ENCODE measurements at places on chromosomes 7 and 10.

DNA sequence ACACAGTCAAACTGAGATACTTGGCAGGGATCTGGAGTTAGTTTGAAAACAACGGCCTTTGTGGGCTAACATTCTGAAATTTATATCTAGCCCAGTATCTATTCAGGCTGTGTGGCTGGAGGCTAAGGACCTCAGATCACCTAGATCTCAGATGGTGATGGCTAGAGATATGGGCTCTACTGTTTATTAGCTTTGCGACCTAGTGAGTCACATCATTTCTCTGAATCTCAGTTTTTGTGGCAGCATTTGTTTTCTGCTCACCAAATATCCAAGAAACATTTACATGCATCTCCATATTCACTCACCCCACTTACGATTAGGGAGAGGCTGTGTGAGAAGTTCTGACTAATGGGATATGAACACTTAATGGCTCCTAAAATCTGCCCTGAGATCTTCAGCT is 503.9 kb downstream of the KIF20B start:
- DNase-seq, result no peak

DNA sequence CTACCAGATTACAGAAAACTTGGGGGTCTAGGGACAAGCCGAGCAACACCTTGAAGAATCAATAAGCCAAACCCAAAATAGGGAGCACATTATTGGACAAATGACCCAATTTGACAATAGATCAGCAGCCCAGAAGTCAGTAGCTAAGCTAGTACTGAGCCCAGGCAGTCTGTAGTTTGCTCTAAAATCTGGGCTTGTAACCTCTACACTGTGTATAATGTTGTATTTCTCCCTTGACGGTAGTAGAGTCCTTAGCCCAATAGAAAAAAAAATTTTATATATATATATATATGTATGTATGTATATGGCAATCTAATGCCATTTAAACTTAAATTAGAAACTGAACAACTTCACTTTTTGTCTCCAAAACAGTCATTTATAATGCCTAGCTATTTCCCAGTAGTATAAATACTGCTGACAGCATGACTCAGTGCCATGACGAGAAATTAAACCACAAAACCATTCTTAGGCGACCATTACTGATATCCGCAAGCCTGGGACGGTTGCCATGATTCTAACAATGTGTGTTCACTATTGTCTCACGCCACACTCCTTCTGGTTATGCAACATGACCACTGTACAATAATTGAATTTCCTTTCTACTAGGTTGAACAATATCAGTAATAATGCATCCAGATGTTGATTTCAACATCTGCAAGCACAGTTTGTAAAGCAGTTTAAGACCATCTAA is 110.5 kb downstream of the IPMK start:
- peak; percentile 27 for DNase-seq

- DNase-seq, result no peak
Observed at GRCh38 chr10:29816801-29817558, 182.2 kb upstream of the SVIL start.

GRCh38 chr7:79452495-79453265 is 787 bp downstream of the MAGI2 start:
- no peak for DNase-seq

- no peak for DNase-seq
Observed at GRCh38 chr10:52252307-52252706, 61.8 kb upstream of the DKK1 start.

DNA sequence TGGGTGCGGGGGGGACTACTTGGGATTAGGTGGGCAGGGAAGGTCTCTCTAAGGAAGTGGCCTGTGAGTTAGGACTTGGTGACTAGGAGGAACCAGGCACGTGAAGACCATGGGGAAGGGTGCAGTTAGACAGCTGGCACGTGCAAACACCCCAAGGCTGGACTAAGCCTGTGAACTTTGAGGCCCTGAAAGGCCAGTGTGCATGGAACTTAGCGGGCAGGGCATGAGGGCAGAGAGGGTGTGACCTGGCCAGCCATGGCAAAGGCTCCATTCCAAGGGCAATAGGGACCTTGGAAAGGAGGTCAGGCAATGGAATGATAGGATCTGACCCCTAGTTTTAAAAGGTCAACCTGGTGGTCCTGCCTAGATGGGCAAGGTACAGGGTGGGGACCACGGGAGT is 158.4 kb upstream of the PCBD1 start:
- no peak for DNase-seq

- DNase-seq, result peak; percentile 3
Observed at GRCh38 chr7:22781230-22781711, 41.4 kb downstream of the TOMM7 start.

- no peak for DNase-seq
Observed at GRCh38 chr10:33241351-33241750, 93.1 kb downstream of the NRP1 start.

DNA sequence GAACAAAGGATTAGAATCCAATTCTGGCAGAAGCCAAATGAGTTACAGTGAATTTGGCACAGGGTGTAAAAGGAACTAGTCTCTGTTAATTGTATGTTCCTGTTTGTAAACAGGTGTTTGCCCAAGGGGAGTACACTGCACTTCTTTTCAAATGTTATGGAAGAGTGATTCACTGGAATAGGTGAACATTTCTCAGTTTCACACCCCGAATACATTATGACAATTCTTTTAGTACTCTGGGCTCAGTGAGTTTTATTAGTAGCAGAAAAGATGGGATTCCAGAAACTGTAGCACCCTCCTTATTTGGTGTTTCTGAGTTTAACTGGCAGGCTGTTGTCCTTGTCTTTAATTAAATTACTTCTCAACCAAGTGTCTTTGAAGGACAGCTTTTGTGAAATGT is 329.2 kb downstream of the BBS9 start:
- no peak for DNase-seq

GRCh38 chr7:121334875-121335648 is 6.3 kb downstream of the WNT16 start:
- DNase-seq, result no peak

GRCh38 chr7:24854866-24855265 is 97.6 kb upstream of the GSDME start:
- DNase-seq, result no peak

DNA sequence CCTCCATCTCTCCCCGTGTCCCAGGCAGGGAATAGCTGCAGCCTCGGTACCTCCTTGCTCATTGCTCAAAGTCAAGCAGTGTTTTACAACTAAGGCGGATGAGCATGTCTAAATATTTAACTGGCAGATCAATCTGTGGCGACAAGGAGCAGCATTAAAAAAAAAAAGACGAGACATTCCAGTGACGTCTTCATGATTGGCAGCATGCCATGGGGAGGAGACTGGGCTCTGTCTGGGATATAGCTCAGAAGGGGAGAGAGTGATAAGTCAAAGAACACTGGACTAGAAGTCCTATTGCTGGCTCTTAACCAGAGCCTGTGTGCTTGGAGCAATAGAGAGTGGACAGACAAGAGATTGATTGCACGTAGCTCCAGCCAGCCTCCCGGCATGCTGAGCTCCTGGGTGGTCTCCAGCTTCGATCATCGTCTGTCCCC is 287.5 kb upstream of the PODXL start:
- DNase-seq, result no peak

DNA sequence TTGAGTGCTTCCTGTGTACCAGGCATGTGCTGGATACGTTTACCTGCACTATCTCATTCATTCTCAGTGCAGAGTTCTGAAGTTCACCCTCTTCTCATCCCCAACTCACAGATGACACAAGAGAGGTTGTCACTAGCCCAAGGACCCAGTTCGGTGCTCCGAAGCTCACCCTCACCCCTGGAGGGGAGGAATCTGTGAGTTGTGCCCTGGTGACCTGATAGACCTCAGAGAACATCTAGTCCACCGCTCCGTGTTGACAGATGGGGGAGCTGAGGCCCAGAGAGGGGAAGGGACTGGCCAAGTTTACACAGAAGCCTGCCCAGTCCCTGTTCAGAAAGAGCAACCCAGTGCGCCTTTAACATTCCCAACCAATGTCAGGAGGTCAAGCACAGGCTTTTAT is 44.8 kb upstream of the EMX2 start:
- DNase-seq, result no peak

- DNase-seq, result no peak
Observed at GRCh38 chr7:92888-93672, 99.3 kb upstream of the FAM20C start.

GRCh38 chr7:156673454-156673853 is 32.9 kb downstream of the RNF32 start:
- DNase-seq, result no peak

GRCh38 chr7:112996331-112996871 is 90.2 kb downstream of the GPR85 start:
- DNase-seq, result no peak

DNA sequence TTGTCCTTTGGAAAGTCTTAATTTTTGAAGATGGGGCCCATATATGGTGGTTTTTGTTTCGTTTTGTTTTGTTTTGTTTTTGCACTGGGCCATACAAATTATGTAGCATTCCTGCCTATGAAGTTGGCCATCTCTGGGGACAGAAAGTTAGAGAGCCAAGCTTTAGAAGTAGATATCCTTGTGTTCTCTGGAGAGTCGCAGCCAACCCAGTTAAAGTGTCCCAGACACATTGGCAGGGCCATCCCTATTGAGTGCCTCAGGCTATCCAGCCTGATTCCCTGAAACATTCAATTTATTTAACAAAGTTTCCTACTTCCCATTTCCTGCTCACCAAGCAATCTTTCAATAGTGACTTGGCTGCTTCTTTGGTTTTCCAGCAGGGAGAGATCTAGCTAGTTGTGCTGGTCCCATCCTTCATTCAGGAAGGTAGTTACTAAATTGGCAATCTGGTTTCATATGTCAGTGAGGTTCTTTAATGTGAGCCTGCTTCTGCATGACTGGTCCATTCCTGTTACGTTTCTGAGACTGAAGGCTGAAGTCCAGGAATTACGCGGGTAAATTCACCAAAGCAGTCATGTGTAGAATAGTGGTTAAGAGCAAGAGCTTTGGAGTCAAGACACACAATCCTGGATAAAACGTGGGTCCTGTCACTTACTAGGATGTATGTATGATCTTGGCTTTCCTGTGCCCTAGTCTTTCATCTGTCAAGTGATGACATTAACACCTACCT is 49.3 kb upstream of the HBP1 start:
- no peak for DNase-seq

DNA sequence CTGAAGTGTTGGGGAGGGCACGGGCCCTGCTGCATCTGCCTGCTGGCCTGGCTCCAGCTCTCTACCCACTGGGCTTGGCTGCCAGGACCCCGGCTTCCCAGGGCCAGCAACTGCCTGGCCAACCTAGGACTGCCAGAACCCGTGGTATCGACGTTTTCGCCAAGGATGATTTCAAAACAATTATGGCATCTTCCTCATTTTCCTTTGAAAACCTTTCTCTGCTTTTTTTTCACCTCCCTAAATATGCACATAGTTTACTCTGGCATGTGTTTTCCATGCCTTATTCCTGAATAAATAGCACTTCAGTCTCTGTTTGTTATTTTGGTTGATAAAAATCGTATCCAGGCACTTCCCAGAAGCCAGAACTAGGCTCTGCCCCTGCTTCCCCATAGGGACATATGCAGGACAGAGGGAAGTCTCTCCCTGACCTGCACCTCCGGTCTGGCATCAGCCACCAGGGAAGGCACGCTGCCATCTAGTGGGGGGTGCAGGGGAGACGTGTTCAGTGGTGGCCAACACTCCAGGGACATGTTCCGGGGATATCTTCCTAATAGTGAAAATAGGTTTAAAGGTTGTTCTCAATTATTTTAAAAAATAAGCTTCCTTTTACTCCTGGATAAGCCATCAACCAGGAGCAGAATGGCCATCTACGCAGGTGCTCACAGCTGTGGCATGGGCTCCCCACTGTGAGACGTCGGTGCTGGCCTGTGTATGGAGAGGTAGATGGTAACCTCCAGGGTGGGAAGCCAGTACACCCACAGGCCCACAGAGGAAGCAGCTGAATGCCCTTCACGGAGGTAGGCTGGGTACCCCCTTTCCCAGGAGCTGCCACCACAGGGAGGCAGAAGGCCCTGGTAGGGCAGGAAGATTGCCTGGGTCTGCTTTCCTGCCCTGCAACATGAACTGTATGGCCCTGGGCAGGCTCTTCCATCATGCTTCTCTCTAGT is 30.7 kb upstream of the ANTXRL start:
- DNase-seq, result peak; percentile 78

GRCh38 chr10:5684318-5684970 is at the start of gene TASOR2:
TSS of gene TASOR2 (plus strand) at chr10:5684838. CDS start at chr10:5720643, 35,805 bp downstream.
- peak; percentile 100 for DNase-seq

GRCh38 chr10:91551856-91552255 is 81.0 kb downstream of the PPP1R3C start:
- peak; percentile 12 for DNase-seq
